ENCODE measurements at places on chromosomes 1 and 21.

DNA sequence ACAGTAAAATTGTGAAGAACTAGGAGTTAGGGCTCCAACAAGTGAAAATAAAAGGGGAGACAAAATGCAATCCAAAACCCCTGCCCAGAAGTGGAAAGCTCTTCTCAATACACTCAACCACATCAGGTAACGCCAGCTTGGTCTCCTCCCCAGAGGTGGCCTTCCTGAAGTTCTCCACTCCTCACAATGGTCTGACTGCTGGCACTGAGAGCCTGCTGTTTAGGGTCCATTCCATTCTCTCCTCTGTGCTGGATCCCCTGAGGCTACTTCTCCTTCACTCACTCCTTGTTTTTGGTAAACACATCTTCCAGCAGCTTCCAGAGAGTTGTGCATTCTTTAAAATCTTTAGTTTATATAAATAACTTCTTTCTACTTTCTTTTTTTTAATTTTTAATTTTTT, 189.5 kb downstream of the KCNT2 start:
- DNase-seq = no peak

DNA sequence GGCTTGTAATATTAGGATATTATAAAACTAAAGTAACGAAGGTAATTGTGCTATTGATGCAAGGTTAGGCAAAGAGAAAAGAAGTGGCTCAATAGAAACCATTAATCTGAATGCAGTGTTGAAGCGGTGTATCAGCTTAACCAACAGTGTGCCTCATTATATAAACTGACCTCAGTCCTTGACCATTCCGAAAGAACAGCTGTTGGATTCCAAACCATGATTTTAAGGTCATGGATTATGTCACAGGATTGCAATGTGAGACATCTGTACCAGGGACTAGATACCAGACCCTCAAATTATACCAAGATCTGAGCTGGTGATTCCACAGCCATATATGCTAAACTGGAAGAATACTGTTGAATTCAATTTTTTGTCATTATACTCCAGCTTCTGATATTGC, 134.2 kb upstream of the HP1BP3 start:
- no peak for DNase-seq

- DNase-seq = no peak
These were observed 41.2 kb downstream of the RSPH1 start for GRCh38 chr21:42454786-42455185.

DNA sequence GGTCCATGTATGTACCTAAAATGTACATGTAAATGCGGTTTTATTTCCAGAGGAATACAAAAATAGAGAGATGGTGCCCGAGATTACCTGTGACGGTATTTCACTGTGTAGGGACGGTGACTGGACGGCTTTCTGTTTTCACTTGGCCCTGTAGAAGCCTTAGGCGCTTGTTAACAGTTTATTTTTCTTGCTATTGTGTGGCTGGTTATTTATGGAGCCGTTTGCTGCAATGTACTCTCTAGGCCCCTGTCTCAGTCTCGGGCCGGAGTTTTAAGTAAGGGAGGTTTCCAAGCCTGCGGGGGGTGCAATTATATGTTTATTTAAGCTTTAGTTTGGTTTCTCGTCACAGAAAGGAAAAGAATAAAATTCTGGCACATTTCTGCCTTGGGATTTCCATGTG, 413 bp downstream of the EFCAB7 start:
- no peak for DNase-seq

DNA sequence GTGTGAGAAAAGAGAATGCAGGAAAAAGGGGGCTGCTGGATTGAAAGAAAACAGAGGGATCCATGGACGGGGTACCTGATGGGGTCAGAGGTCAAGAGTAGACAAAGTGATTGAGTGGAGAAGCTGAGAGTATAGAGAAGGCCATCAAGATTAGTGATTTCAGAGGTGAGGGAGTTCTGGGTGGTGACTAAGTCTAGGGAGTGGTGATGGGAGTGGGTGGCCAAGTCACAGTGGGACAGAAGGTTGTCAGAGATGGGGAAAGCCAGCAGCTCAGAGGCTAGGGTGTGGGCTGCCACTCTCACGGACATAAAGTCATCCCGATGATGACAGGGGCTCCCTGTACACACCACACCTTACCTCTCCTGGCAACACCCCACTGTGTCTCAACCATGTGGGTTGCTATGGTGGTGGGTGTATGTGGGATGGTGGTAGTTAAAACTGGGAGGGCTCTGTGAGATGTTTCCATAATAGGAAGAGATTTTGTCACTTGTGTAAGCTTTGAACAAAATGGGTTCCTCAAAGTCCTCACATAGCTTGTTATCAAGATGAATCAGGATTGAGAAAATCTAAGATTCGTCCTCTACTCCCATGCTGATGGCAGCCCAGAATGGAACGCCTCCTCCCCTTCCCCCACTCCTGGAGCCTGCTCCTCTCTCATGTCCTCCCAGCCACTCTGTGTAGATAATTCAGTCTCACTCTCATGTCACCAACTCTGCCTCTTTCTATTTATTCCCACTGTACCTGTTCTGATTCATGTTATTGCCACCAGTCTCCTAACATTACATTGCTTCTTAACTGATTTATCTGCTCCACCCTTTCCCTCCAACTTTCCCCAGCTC, 20.3 kb upstream of the CSF1 start:
- DNase-seq = no peak

DNA sequence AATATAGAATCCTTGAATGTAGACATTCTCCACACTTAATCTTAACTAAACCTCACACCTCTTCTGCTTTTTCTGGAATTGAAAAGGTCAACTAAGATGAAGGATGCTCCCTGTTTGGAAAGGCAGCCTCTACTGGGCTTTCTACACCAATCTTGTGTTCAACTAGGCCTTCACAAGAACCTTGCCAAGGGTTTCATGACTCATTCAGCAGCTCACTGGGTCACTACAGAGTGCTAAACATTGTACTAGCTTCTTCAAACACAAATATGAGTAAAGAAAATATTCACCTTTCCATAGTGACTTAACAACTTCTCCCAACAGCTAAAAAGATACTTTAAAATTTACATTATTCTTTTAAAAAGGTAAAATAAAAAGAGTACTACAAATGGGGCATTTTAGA, 135.3 kb upstream of the PRMT6 start:
- no peak for DNase-seq

- DNase-seq = peak; percentile 12
These were observed 1.0 kb downstream of the PRDX6 start for GRCh38 chr1:173478094-173478674.

DNA sequence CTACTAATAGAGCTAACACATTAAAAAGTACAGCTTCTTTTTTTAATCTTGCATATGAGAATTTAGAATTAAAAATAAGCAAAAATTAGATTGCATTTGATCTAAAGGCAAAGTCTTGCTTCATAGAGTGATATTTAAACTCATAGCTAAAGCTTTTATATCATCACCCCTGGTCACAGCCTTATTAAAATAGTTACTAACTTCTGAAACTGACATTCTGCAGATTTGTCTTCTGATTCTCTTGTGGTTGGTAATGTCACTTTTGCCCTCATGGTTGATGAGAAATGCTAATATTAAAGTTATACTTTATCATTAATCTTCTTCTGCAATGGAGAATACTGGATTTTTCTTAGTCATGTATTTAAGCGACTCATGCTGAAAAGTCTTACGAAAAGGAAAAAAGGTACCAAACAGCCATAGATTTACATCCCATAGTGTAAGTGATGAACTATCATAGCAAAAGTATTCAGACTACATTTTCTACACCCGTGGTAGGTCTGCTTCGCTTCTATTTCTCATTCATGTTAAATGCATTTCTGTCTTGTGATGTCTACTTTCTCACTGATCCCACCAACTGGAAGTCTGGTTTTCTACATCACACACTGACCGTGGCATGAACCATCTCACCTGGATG, 330.5 kb upstream of the B3GALT2 start:
- no peak for DNase-seq

DNA sequence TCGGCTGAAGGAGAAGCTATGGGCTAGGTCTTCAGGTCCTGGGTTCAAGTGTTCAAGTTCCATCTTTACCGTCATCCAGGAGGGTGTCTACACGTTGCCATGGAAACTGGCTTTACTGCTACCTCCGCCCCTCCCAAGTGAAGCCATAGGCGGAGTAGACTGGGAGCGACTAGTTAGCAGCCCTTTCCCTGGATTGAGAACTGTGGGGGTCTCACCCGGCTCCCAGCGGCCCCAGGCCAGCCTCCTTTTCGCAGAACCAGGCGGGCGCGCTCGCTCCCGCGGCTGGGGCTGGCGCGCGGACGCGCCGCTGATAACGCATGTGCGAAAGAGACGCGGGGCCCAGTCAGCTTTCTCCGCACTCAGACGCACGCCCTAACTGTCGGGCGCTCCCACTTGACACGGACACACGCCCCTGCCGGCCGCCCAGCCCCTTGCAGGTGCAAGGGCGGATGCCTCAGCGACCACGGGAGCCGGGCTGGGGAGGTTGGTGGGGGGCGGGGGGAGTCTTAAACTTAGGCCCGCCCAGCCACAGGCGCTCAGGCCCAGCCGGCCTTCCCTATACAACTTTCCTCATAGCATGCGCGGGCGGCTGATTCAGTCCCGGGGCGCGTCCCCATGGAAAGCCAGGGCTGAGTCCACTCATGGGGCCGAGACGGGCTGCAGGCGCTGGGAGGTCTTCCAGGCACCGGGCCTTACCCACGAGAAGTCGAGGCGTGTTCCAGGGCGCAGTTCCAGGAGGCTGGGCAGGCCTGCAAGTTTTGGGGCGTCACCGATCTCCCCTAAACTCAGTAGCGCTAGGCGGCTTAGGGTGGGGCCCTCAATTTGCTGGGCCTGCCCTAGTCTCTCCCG, 7.4 kb downstream of the EFNA4 start:
- no peak for DNase-seq

- DNase-seq = no peak
These were observed 3.5 kb upstream of the AADACL4 start for GRCh38 chr1:12640237-12640957.

- no peak for DNase-seq
These were observed 119.9 kb downstream of the FASLG start for GRCh38 chr1:172778456-172779455.

DNA sequence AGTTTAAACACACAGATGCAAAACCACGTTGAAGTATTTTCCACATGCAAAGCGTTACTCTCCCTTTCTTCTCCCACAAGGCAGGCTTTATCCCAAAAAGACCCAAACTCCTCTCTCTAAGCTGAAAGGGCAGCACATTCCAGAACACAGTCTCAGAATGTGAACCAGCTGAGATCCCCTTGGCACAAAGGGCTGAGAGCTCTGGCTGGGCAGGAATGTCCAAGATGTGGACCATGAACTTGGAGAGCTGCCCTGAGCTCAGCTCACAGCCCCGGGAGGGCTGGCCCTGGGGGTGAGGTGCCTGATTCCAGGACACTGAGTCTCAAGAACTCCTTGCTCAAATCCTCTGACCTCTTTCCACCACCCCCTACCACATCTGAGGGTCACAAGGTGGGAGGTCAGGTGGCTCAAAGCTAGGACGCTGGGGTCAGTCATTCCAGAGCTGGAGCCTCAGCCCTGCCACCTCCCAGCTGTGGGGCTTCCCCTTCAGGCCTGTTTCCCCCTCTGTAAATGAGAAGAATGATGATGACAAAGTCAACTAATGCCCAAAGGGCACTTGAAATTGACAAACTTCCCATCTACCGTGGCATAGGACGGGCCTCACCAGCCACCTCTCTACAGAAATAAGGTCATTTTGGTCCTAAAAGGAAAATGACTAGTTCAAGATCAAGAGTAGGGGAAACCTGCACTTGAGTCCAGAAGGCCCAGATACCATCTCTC, 11.5 kb downstream of the ALDH4A1 start:
- no peak for DNase-seq

Data from HCT116 (cell line).